Amniotic epithelial cell (primary cell): ENCODE measurements at places on chromosomes 7 and 10.

GRCh38 chr10:87177-88080 is 38.3 kb upstream of the TUBB8 start:
- DNase-seq, result peak; percentile 33

DNA sequence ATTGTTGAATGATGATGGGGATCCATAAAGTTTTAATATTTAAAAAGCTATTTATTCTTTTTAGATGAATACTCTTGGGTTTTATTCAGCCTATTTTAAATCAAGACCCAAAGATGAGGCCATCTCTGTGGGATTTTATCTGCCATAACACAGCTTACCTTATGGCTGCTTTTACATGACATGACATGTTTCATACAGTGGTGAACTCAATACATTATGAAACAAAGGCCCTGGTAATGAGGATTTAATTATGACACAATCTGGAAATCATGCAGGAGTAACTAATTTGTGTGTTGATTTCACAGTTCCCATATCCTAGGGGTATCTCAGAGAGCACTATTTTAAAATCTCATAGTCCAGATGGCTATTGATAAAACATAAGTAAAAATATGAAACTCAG is 661.8 kb upstream of the FZD8 start:
- no peak for DNase-seq

DNA sequence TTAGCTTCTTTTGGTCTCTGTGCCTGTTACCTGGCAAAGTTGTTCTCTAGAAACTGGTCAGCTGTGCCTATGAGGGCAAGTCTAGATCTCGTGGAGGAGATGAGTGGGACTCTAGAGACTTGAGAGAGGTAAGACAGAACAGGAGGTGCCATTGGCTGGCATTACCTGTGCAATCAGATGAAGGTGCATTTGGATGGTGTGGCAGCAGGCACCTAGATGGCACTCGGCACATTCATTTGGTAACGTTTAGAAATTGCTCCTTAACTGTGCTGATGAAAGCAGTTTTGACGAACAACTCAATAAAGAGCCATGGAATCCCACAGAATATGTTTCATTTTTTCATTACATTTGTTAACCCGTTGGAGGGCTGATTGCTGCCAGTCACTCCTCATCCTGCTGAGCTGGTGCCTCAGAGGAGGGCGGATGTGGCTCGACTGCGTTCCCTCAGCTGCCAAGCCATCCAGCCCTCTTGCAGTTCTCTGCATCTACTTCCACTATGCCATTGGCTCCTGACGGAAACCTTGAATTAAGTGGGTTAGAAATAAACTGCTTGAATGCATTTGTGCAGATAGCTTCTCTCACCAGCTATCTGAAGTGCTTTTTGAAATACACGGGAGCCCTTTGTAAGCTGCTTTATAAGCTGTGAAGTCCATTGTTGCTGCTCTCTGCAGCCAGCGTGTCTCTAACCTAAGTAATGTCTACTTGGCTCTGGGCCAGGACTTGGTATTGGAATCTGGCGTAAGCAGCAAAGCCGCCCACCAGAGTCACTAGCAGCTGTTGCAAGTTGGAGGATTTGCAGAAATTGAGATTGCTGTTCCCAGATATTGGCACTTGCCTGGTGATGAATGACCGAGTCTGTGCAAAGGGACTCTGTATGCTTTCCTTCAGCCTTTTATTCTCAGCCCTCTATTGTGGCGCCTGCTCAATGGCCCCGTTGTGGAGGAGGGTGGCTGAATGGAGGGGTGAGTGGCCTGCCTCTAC is 87.4 kb downstream of the LRRC4 start:
- no peak for DNase-seq

GRCh38 chr7:140214075-140214684 is 37.4 kb upstream of the KDM7A start:
- DNase-seq, result peak; percentile 6

GRCh38 chr7:22223807-22224206 is 133.1 kb downstream of the RAPGEF5 start:
- DNase-seq, result no peak

DNA sequence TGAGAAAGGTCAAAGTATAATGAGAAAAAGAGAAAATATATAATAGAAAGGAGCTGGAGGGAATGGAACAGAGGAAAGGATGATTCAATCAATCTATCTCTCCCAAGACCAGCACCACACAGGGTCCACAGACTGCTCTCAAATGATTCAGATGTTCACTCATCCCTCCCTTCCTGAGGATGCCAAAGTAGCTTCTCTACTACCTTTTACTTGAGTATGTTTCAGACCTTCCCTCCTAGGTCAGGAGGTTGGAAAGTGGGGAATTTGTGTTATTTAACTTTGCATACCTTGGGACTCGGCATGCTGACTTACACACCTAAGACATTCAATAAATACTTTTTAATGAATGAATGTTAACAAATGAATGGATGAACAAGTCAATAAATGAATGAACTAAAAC is 30.6 kb downstream of the CPVL start:
- DNase-seq, result no peak

- peak; percentile 71 for DNase-seq
These were observed 14.2 kb upstream of the SVIL start for GRCh38 chr10:29648983-29649268.

DNA sequence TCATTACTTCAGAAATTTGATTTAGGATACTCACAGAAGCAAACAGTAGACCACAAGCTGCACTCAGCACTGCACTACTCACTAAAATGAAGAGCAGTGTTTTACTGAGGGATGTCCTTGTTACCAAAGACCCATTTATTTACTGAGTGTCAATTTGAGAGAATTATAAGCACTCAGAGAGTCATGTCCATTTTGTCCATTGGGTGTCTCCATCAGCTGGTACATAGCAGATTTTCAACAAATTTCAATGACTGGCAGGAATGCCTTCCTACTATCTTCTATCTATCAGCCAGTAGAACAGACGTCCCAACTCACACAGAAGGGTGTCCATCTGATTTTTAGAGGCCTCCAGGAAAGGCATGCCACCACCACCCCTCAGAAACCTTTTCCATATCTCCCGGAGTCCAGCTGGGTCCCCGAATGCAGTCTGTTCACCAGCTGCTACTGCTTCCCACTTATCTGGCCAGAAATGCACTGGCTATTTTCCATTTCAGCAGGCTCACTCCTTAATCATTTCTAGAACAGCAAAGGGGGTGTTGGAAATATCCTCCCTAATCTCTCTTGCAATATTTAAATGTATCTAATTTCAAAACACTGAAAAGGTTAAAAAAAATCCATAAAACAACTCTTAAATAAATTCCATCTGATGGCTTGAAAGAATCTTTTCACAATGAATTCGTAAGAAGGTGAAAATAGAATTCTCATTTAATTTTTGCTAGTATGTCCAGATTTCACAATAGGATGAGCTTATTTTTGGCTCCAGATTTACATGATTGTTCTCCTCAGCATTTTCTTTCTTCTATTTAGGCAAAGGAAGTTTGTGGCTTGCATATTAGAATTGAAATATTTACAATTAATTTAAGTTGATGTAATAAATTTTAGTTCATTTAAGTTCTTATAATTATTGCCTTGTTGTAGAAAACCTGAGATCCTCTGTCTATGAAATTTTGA is 1164.0 kb upstream of the CELF2 start:
- no peak for DNase-seq

DNA sequence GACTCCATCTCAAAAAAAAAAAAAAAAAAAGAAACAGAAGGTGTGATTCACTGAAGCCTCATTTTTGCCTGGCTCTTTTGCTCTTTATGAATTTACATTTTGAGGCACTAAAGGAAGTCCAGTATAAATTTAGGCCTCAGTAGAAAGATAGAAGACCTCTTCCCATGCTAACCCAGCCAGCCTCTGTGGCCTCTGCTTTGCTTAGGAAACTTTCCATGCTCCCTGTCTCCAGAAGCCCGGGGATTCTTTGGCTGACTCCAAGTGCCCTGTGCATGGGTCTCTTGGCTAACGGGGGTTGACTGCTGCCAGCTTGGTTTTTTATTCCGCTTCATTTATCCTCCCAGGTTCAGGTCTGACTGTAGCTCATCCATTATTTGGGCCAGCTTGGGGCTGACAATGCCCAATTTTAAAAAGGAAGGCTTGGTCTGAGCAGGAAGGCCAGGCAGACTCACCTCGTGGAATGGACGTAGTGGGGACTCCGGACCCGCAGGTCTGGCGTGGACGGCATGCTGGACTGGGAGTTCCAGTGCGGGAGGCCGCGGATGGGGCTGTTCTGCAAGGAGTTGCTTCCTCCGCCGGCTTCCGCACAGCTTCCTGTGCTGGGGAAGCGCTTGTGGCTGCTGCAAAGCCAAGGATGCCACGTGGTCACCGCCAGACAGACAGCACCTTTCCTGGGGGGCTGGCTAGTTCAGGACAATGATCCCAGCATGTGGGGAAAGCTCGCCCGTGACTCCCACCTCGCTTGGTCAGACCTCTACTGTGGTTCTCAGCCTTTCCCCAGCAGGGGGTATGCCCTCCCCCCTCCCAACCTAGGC is 72.3 kb downstream of the PRPF18 start:
- no peak for DNase-seq

DNA sequence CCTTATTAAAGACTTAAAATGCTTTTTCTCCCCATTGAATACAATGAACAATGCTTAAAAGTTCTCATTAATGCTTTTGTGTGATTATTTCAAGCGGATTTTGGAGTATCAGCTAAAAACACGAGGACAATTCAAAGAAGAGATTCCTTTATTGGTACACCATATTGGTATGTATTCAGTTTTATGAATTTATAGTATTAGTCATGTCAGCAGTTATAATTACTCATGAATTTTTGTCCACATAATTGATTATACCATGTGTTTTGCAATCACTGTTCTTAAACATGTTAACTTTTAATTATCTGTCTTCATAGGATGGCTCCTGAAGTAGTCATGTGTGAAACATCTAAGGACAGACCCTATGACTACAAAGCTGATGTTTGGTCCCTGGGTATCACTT is 31.9 kb downstream of the SLK start:
- no peak for DNase-seq

- DNase-seq, result peak; percentile 28
These were observed 986 bp downstream of the NRP1 start for GRCh38 chr10:33333260-33334101.

GRCh38 chr7:98903246-98903645 is 24.9 kb downstream of the TRRAP start:
- DNase-seq, result no peak

DNA sequence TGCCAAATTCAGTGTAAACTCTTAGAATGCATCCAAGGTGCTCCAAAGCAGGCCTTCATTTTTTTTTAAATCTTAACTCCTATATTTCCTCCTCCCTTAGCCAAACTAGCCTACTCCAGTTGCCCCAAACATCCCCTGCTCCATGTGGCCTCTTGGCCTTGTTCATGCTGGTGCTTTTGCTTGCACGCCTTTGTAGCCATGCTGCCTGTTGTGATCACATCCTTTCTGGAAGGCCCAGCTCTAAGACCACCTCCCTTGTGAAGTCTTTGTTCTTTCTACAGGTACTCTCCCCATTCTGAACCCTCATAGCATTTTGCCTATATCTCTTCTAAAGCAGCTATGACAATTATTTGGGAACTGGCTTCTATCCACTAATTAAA is 375.3 kb upstream of the NFE2L3 start:
- DNase-seq, result no peak

DNA sequence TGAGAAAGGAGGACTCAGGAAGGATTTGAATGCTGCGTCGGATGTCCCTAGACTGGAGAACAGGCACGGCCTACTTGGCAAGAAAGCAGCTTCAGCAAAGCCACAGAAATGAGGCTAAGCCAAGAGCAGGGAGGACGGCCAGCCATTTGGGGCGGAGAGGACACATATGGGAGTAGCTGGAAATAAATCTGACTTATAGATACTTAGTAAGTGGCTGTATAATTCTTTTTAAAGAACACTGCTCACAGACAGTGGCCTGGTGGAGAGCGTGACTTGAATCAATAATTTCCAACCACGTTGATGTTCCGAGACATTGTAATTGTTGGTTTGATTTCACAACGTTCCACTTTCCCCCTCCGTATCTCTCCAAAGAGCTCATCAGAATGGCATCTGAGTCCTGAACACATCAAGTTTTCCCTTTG is 67.7 kb upstream of the JCAD start:
- DNase-seq, result peak; percentile 92

- DNase-seq, result no peak
These were observed 174.1 kb downstream of the LRRN3 start for GRCh38 chr7:111264981-111265380.

DNA sequence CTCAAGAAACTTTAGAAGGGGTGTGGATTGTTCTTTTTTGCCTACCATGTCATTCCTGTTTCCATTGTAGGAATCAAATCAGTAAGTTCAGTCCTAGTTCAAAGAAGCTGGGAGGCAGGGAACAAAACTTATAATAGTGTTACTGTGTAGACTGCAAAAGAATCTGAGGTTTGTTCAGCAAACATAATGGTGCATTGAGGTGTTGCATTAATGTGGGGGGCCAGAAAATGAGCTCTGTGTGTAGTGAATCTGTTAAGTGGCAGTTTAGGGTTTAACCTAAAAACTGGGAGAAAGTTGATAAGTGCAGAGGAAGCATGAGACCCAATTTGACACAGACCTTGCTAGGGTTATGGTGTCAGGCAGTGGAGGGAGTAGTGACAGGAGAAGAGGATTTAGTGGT is 197.7 kb downstream of the SUGCT start:
- no peak for DNase-seq

- no peak for DNase-seq
These were observed 295.6 kb downstream of the FGFR2 start for GRCh38 chr10:121302541-121303180.
